ENCODE measurements at places on chromosomes 2 and 18.

GRCh38 chr2:138665937-138666336 is 114.3 kb downstream of the NXPH2 start:
- DNase-seq: no peak

GRCh38 chr2:139020287-139020686 is 240.1 kb upstream of the NXPH2 start:
- no peak for DNase-seq

GRCh38 chr2:205780645-205781044 is 98.3 kb downstream of the NRP2 start:
- DNase-seq: no peak

GRCh38 chr2:6368281-6368680 is 497.4 kb downstream of the CMPK2 start:
- no peak for DNase-seq

DNA sequence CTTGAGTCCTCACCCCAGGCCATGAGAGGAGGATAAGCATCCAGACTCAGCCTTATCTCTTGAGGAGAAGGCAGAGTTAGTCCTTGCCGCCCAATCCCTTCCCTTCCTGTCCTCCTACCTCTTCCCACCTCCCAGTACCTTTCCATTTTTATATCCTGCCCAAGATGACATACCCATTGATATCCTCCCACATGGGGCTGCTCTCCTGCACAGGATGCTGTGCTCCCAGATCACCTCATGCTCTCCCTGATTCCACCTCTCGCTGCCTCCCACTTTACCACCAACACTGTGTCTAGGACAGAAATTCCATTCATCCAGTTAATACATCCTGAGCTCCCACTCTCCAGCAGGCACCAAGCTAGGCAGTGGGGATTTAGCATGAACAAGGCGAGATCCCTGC is 182.4 kb downstream of the GFPT1 start:
- DNase-seq: no peak

DNA sequence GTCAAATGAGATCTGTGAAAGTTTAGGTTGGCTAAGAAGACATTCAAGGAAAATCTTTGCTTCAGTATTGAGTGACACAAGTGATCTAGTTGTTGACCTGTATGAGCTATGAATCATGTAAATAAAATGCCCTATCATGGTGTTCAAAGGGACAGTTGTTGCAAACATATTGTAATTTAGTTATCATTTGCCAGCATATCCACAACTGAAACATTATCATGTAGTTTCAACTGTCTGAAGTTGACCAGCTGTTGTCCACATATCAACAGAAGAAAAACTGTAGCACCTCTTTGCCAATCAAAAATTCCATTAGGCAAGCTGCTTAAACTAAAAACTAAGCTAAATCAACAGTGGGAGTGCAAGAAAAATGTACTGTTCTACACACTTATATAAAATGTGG is 527.1 kb upstream of the NRXN1 start:
- no peak for DNase-seq

DNA sequence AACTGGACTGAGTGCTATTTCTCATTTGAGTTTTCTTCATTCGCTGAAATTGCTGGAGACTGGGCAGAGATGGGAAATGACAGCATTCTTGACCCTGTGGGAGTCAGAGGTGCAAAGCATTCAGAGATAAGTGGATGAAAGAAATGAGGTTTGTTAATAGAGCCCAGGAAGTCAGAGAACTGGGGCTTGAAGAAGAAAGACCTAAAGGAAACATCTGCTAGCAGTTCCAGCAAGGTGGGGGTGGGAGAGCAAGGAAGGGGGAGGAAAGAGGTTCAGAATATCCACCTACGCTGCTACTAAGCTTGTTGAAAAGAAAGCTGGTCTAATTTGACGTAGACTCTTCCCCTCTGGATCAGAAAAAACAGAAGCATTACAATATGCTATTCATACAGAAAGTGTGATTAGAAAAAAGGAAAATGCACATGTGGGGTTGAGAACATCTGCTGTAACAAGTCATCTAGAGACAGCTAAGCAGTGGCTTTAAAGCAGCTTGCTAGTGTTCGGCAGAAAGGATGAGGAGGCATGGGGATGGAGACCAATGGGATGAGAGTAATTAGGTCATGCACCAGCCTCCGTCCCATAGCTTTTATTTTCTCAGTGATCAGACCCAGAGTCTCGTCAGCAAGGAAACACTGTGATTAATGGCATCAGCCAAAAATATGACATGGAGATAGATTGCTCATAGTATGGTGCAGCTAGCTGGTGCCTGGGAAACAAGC is 29.7 kb downstream of the NAB1 start:
- DNase-seq: no peak

DNA sequence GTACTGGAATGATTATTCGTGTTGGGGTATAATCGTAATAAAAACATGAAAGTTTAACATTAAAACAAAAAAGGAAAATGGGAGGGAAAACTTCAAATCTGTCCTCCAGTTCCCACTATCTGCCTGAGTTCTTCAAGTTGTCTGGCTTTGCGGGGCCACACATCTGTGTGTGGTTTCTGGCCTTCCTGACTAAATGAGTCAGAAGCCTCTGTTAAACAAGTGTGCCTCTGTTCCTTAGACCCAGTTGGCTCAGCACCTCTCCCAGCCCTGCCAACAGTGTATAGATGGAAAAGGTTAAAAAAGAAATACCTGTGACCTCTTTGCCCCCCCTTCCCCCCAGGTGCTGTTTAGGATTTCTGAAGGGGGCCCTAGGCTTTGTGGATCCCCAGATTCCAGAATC is 30.2 kb downstream of the XDH start:
- DNase-seq: no peak

GRCh38 chr2:1518331-1518803 is 105.1 kb downstream of the TPO start:
- DNase-seq: no peak

- DNase-seq: no peak
These were observed 157.2 kb upstream of the SLC14A2 start for GRCh38 chr18:45458033-45458432.

- no peak for DNase-seq
These were observed 15.2 kb downstream of the PAX3 start for GRCh38 chr2:222283634-222284033.

DNA sequence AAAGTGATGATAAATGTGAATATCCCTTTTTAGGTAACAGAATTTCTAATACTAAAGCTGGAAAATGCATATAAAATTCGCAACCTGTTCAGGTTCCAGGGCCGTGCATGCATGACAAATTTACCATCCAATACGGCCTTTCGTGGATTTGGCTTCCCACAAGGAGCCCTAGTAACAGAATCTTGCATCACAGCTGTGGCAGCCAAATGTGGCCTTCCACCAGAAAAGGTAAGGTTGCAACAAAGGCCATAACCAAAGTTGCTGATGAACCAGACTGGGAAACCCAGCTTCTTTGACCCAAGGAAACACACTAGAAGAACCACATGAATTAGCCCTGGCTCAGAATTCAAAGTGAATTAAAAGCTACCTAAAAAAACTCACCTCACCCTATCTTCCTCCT is 49.6 kb upstream of the BZW1 start:
- DNase-seq: no peak

- DNase-seq: no peak
These were observed 650.5 kb downstream of the GALR1 start for GRCh38 chr18:77899972-77900754.

GRCh38 chr2:43123486-43123885 is 102.9 kb downstream of the ZFP36L2 start:
- no peak for DNase-seq

- DNase-seq: no peak
These were observed 131.0 kb downstream of the ZAP70 start for GRCh38 chr2:97844311-97844859.

GRCh38 chr2:241953324-241953928 is 83.9 kb downstream of the RTP5 start:
- DNase-seq: peak; percentile 52

DNA sequence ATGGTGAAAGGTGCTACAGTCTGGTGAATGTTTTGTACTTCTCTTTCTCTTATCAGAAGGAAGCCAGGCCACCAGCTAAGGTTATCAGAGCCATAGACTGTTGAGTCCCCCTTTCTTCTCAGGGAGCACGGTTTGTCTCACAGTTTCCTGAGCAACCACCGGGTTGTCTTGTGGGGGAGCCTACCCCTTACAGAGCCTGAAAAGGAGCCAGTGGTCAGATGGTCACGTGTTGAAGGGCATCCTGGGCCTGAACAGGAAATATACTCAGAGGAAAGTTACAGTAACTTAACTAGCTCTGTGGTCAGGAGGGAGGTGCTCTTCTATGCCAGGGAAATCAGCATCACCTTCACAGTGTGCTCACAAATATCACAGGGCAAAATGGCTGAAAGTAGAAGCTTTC is 11.6 kb downstream of the CD28 start:
- no peak for DNase-seq

DNA sequence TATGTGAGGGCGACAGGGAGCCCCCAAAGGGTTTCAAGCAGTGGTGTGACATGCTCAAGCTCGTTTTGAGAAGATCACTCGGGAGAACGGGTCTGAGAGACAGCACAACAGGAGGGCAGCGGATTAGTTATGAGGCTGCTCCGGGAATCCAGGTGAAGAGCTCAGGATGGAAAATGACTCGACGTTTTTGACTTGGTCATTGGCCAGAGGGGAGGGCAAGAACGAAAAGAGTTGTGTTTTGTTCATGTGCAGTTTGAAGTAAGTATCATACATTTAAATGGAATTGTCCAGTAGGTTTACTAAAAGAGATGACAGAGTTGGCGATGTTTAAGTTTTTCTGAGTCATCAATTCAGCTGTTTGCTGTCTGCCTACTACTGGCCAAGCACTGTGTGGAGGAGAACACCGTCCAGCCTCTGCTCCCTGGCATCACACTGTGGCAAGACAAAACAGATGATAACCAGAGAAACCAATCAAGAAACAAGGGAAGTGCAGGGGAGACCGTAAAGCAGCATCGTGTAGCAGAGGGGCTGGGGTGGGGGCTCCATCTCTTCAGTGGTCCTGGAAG is 25.3 kb upstream of the ANXA4 start:
- DNase-seq: no peak

DNA sequence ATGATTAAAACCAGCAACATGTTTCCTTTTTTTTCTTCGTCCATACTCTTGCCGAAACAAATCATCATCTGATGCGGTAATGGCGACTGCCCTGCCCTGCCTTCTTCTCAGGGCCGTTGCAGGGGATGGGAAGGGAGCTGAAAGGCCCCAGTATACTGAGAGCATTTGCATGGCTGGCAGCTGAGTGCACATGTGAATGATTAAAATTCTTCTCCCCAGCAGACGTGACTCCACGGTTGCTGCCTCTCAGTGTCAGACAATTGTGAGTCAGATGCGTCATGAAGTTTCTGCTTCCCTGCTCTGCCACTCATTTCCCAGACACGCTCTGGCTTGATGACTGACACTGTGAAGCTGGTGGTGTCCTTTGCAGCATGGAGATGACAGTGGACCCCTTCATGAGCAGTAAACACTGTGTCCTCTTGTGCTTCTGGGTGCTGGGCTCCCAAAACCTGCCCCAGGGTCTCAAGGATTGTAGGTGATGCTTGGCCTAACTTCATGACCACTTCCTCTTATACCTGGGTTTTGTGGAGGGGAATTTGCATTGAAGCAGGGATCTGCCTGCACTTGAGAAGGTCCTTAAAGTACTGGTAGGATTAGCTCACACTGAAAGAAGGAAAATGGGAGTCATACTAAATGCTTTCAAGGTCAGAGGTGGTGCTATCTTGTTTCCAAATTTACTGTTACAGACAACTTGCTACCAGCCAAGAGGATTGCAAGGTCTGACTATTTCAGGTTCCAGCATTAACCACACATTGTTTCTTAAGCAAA is 222.5 kb upstream of the COPS8 start:
- no peak for DNase-seq

DNA sequence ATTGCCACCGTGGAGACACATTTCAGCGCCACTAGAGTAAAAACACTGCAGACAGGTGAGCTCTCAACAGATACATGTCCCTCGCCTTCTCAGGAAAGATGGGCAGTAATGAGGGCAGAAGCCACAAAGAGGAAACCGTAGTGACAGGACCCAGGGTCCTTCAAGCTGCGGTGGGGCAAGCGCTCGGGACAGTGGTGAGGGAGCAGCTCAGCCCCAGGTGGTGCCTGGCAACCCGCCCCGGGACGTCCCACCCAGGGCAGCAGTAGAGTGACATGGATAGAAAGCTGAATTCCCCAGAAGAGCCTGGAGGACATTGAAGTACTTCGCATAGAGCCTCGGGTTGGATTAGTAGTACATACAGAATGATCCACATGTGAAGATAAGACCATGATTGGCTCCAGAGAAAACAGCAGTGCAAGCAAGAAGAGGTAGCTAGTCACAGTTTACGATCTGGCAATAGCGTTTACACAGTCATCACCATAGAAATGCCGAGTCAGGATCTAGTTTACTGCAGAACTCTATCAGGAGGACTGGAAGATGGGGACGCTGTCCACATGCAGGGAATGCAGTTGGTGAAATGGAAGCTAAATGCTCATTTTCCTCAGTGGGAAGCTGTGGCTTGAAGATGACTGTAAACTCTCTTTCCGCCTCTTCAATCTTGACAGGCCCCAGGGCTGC is 37.4 kb upstream of the ALPP start:
- DNase-seq: peak; percentile 44

- DNase-seq: no peak
These were observed 91.9 kb upstream of the STK17B start for GRCh38 chr2:196263181-196263747.

GRCh38 chr2:85213404-85213803 is 80.2 kb downstream of the TCF7L1 start:
- DNase-seq: no peak

DNA sequence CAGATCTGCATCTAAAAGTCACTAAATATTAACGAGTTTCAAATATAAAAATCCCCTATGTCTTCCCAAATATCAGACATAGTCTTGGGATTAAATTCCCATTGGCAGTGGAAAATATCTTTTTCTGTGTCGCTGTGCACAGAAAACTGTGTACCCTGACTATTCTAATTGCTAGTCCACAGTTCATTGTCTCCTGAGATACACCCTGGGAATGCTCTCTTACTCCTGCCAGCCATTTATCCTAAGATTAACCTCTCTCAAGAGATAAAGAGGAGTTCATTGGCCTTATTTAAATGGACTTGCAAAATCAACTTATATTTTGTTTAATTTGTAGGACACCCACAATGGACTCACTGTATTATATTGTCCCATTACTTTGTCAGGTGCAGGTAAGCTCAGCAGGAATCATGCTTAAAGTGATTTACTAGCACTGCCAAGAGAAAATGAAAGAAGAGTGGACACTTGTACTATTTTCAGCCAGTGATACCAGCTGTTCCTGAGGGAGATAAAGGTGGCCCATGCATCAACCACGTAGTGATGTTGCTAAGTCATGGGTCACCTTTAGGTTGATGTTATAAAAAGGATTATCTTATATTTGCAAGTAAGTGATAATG is 553.8 kb downstream of the PIK3C3 start:
- DNase-seq: no peak

All from suprapubic skin (tissue), 4 donors.